Aorta (tissue), 5 donors: ENCODE measurements at places on chromosomes 3 and 15. TPM values are rescaled to one million over a fixed set of nuclear protein-coding genes. Genes with fewer than 3 reads are reported as not detected.

The CASR gene
- not detected for total RNA-seq

The CHRM5 gene
- not detected for total RNA-seq

The ZBED2 gene
- not detected for total RNA-seq

The ASB7 gene
- total RNA-seq, result 11.0 TPM

The GRK7 gene
- 0.23 TPM for total RNA-seq

- no peak for DNase-seq
- H3K27ac ChIP-seq, result no peak overlapping the region
- H3K36me3 ChIP-seq, result no peaks in the 10 kb centered on the region
- H3K4me3 ChIP-seq, result no peak overlapping the region
Observed at GRCh38 chr3:179720196-179720595, 67.4 kb downstream of the USP13 start.

GRCh38 chr15:82660378-82660777, 13.2 kb upstream of the CPEB1 start:
- no peaks in the 10 kb centered on the region for H3K4me1 ChIP-seq
- H3K27me3 ChIP-seq, result no peaks in the 10 kb centered on the region
- H3K4me3 ChIP-seq, result no peak overlapping the region
- DNase-seq, result no peak
- H3K36me3 ChIP-seq, result no peaks in the 10 kb centered on the region
- no peak overlapping the region for H3K27ac ChIP-seq

GRCh38 chr3:10423171-10423882, 82.1 kb downstream of the ATP2B2 start:
- H3K27me3 ChIP-seq, result peaks cover 4% of the 10 kb centered on the region
- DNase-seq, result no peak
- no peaks in the 10 kb centered on the region for H3K4me1 ChIP-seq
- H3K4me3 ChIP-seq, result no peak overlapping the region
- no peaks in the 10 kb centered on the region for H3K36me3 ChIP-seq

DNA sequence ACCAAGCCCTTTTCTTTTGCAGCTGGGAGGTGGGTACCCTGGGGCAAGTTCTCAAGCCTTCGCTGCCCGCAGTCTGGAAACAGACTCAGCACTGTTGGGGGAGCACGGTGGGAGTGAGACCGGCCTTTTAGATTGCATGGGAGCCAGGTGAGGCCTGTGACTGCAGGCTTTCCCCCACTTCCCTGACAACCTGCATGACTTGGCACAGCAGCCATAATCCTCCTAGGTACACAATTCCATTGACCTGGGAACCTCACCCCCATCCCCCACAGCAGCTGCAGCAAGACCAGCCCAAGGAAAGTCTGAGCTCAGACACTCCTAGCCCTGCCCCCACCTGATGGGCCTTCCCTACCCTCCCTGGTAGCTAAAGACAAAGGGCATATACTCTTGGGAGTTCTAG, 52.2 kb upstream of the CCDC80 start:
- no peak overlapping the region for H3K27ac ChIP-seq
- no peak overlapping the region for H3K4me3 ChIP-seq
- no peaks in the 10 kb centered on the region for H3K27me3 ChIP-seq
- H3K36me3 ChIP-seq, result no peaks in the 10 kb centered on the region

DNA sequence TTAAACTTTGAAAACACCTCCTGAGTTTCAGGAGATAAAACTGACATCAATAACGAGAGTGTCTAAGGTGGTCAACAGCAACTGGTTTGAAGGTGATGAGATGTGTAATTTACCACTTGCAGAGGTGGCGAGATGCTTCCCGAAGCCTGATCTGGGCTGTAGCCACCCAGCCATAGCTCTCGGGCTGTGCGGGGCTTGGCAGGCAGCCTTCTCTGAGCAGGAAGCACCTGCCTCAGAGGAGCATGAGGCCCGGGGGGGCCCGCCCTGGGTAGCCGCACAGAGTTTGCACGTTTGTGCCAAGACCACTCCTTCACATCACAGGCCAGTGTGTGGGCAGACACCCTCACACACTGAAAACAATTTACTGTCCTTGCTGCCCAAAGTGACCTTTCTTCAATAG, 220.3 kb downstream of the CACNA2D3 start:
- no peak for DNase-seq
- H3K27me3 ChIP-seq, result no peaks in the 10 kb centered on the region
- H3K4me1 ChIP-seq, result no peaks in the 10 kb centered on the region
- no peak overlapping the region for H3K27ac ChIP-seq
- H3K36me3 ChIP-seq, result no peaks in the 10 kb centered on the region

- no peak overlapping the region for H3K27ac ChIP-seq
- no peaks in the 10 kb centered on the region for H3K27me3 ChIP-seq
- no peak overlapping the region for H3K4me3 ChIP-seq
- no peaks in the 10 kb centered on the region for H3K36me3 ChIP-seq
- peaks cover 41% of the 10 kb centered on the region for H3K4me1 ChIP-seq
Observed at GRCh38 chr3:73605412-73605811, 19.3 kb downstream of the PDZRN3 start.

- DNase-seq, result no peak
- H3K4me3 ChIP-seq, result no peak overlapping the region
- no peaks in the 10 kb centered on the region for H3K4me1 ChIP-seq
- no peaks in the 10 kb centered on the region for H3K27me3 ChIP-seq
- H3K36me3 ChIP-seq, result no peaks in the 10 kb centered on the region
Observed at GRCh38 chr3:178440043-178440442, 96.2 kb upstream of the KCNMB2 start.

GRCh38 chr3:151875759-151876158, 2.3 kb downstream of the SUCNR1 start:
- no peak overlapping the region for H3K27ac ChIP-seq
- H3K36me3 ChIP-seq, result no peaks in the 10 kb centered on the region
- peaks cover 2% of the 10 kb centered on the region for H3K4me1 ChIP-seq
- H3K4me3 ChIP-seq, result no peak overlapping the region
- no peak for DNase-seq

DNA sequence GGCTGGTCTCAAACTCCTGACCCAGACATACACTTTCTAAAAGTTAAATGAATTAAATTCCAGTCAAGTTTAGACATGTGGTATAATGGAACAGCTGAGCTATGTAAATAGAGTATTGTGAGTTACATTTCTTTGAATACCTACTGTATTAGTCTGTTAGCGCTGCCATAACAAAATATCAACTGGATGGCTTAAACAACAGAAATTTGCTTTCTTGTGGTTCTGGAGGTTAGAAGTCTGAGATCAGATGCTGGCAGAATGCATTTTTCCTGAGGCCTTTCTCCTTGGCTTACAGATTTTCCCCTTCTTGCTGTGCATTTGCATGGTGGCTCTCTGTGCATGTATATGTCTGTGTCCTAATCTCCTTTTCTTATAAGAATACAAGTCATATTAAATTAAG, 101.5 kb upstream of the TGFBR2 start:
- no peak for DNase-seq
- H3K4me3 ChIP-seq, result no peak overlapping the region
- no peaks in the 10 kb centered on the region for H3K27me3 ChIP-seq
- H3K27ac ChIP-seq, result no peak overlapping the region
- H3K4me1 ChIP-seq, result no peaks in the 10 kb centered on the region

DNA sequence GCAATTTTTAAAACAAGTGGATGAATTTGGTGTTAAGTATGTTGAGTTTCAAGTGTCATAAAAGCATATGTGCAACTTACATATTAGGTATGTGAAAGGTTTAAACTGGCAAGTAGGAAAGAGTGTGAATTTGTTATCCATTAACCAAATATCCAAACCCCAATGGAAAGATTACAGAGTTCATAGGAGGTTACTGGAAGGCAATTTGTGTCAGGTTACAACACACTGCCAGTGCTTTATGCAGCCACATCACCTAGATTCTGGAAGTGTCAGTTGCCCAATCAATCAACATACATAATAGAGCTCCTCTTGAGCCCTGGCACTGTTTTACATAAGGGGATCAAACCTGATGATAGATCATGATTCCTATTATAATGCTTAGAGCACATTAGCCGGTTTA, 261.0 kb downstream of the ROBO1 start:
- no peak for DNase-seq
- H3K4me3 ChIP-seq, result no peak overlapping the region
- no peaks in the 10 kb centered on the region for H3K4me1 ChIP-seq
- H3K27me3 ChIP-seq, result no peaks in the 10 kb centered on the region
- no peak overlapping the region for H3K27ac ChIP-seq

GRCh38 chr3:33402936-33403335, 37.3 kb downstream of the UBP1 start:
- no peak for DNase-seq
- no peaks in the 10 kb centered on the region for H3K27me3 ChIP-seq
- H3K4me1 ChIP-seq, result no peaks in the 10 kb centered on the region
- peaks cover 15% of the 10 kb centered on the region for H3K36me3 ChIP-seq
- no peak overlapping the region for H3K4me3 ChIP-seq

DNA sequence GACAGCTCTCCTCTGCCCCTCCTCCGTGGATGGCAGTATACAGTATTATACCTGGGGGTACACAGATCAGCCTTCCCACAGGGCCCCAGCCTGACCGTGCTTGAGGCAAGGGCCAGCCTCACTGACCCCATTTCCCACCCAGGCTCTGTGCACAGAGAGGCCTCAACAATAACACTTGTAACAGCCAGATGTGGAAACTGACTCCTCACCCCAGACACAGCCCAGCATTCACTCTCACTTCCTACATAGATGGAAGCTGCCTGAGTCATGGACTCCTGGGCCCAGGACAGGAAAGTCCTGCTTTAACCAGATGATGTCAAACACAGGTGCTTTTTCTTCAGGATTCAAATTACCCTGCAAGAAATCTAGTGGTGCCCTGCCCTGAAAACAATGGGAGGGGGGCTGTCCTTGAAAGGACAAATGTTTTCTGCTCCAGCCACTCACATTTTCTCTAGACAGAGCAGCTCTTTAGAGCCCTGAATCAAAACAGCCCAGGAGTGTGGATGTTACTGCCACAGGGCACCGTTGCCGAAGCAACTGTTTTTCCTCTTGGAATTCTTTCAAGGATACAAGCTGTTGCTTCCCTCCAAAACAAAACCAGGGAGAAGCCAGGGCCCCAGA, 16.4 kb downstream of the CCDC12 start:
- H3K27ac ChIP-seq, result peak overlapping the region; percentile 37
- H3K4me1 ChIP-seq, result peaks cover 1% of the 10 kb centered on the region
- H3K36me3 ChIP-seq, result no peaks in the 10 kb centered on the region
- no peak overlapping the region for H3K4me3 ChIP-seq
- DNase-seq, result no peak
